ENCODE measurements at places on chromosomes 3 and 15. TPM values are rescaled to one million over a fixed set of nuclear protein-coding genes. Genes with fewer than 3 reads are reported as not detected.

Gene CLDN16
- not detected for total RNA-seq

Gene GPR62
- not detected for total RNA-seq

Gene MORC1
- total RNA-seq, result not detected

Gene KCNMB2
- total RNA-seq, result not detected

Gene IL1RAP
- 11.3 TPM for total RNA-seq

Gene CLSTN2
- total RNA-seq, result not detected

GRCh38 chr3:151576511-151577137 is 115.8 kb upstream of the IGSF10 start:
- no peak for DNase-seq

DNA sequence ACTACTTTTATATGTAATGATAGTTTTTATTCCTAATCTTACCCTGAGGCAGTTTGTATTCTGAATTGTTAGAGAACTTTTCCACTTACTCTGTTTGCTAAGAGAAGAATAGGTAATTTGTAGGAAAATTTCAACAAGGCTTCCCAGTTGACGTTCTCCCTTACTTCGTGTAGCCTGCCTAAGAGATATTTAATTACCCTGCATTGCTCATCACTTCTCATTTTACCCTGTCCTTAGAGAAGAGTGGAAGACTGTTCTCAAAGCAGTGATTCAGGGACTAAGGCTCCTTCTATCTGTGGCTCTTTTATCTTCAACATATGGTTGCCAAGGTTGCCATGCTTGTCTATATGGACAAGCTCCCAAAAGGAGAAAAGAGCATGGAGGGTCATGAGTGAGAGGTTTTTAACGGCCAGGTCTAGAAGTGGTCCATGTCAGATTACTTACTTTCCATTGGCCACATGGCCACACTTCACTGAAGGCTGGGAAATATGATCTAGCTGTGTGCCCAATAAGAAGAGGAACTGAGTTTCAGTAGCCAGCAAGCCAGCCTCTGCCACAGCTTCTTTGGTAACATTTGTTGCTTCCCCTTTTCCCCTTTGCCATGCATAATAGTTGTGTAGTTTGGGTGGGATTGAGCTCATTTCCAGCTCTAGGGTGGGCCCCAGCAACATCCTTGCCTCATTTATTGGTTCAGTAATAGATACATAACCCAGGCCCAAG is 22.1 kb downstream of the PDE8A start:
- no peak for DNase-seq

DNA sequence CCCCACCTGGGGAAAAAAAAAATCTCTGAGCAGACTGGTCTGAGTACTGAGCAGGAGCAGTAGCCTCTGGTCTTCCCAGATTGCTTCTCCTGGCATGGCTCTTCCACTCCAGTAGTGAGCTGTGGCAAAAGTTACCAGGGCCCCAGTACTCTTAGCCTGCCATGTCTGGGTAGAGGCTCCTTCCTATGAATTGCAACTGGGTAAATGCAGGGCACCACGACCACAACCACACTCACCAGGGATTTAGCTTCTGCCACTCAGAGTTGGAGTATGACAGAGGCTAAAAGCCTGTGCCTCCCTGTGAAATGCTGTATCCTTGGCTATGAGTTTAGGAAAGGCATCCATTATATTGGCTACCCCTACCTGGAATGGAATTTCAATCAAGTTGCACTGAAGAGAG is 67.9 kb upstream of the CCDC54 start:
- no peak for DNase-seq

- DNase-seq, result no peak
These were observed 20.3 kb downstream of the CDAN1 start for GRCh38 chr15:42716626-42717025.

DNA sequence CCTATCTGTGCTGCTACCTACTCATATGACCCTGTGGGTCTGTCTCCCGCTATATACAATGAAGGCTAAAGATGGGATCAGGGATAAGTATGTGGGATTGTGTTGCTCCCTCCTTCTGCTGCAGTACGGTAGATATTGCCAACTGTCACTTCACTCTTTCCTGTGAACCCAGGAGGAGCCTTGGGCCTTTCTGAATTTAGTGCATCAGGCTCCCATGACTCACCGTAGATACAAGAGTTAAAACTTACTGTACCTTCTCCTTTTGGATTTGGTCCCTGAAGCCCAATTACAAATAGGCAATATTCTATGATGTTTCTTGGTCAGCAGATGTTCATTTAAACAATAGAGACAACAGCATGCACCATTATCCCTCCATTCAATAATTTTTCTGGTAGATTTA is 27.4 kb downstream of the MITF start:
- no peak for DNase-seq

DNA sequence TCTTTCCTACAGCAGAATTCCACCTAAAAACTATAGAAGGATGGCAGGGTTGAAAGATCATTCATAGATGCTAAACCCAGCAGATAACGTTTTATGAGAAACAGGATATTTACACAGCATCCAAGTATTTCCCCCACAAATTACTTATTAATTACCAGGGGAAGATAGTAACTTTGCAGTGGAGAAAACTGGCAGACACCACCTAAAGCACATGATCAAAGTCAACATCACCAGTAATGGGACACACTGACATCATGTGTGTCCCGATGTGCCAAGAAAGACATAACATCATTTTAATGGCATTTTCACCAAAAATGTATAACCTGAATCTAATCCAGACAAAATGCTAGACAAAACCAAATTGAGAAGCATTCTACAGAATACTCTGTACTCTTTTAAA is 220.4 kb upstream of the THBS1 start:
- DNase-seq, result no peak

DNA sequence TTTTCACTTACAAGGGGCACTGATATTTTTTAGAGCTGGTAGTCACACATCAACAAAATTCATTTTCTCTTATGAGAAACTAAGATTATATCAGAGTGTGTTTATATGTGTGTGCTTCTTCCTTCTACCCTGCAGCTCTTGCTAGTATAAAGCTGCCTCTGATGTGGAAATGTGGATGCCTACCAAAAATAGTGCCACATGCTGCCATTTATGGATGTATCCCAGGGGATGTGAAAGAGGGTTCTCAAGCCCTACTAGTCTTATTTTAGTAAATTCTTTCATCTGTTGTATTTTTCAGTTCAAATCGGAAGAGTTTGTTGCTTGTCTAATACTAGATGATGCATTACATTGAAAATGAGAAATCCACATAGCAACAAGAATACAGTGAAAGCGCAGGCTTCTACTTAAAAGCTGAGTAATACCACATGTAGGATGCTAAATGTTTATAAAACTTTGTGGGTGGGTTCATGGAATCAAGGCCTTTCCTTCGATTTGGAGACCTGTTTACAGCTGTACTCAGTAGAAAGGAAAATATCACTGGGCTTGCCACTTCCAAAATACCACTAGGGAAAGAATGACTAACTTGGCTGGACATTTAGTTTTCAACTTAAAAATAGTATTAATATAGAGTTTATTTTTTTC is 399.2 kb downstream of the EPHA3 start:
- no peak for DNase-seq

DNA sequence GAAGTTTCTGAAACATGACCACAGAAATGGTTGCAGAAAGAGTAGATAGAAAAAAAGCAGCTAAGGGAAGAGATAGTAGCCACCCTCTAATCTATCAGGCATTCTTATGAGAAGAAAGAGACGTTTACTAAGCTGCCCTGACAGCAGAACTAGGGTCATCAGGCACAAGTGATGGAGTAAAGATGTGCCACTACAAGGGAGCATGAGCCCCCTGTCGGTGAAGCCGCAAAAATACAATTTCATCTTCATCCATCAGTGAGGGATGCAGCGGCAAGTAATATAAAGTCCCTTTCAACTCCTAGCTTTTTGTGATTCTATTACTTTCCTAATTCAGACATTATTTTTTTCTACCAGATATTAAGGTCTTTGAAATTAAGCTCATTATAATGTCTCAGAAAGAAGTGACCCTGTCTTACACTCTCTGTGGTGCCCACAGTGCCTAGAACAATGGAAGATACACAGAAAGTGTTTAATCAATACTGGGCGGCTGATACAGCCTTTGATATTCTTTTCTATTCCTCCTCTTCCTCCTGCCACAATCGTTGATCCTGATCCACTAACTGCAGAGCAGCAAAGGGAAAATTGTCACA is 651.6 kb downstream of the NTRK3 start:
- no peak for DNase-seq

- DNase-seq, result no peak
These were observed 18.6 kb upstream of the DNAAF4 start for GRCh38 chr15:55526559-55527036.

DNA sequence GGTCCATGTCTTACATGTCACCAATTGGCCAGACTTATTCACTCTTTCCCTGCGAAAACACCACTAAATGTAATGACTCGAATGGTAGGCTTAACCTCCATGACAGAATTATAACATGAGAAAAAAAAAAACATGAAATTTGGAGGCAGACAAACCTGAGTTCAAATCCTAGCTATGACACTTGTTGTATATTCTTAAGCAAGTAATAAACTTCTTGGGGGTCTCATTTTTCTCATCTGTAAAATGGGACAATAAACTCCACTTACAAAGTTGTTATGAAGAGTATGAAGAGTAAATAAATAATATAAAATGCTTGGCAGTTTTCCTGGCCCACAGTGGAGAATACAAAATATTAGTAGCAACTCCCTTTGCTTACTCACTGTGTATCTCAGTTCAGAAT is 11.4 kb upstream of the EIF1B start:
- no peak for DNase-seq

DNA sequence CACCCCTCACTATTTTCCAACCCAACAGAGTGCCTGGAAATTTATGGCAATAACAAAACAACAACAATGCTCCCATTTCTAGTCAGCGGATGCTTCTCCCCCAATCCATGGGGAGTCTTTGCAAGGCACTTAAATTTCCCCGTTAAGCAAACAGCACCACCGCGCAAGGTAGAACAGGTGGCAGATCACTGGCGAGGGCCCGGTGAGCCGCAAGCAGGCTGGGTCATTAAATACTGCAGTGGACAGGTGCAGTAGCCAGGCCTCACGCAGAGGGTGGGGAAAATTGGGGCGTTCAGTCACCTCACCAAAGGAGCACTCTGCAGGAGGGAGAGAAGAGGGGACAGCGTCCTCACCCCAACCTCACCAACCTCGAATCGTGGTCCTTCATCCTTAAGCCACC is 147.5 kb downstream of the NTRK3 start:
- no peak for DNase-seq

DNA sequence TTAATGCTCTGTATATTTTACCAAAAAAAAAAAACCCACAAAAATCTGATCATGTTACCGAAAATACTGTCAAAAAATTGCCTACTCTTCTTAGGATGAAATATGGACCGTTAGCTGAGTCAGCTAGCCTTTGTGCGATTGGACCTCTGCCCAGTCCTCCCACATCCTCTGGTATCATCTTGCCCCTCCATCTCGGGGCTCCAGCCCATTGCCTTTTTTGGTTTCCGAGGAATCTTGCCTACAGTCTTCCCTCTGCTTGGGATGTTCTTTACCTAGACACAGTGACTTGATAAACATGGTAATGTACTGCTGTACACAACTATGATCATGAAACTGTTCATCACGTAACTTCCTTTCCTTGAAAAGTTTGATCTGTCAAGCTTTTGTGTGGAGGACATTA is 371.4 kb downstream of the SV2B start:
- no peak for DNase-seq

DNA sequence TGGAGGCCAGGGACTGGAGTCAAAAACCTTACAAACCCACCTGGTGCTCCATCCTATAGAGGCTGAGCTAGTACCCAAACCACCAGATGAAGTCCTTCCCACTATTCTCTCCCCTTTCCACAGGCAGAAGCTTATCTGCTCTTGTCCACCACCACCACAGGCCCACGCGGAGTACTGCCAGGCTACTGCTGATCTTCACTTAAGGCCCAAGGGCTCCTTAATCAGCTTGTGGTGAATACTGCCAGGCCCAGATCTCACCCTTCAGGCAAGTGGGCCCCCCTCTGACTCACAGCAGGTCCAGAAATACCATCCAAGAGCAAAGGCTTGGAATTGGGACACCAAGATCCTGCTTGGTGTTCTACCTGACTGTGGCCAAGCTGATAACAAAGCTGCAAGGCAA is 598.1 kb upstream of the CBLB start:
- no peak for DNase-seq

GRCh38 chr3:58999134-58999773 is 50.6 kb downstream of the CFAP20DC start:
- no peak for DNase-seq

DNA sequence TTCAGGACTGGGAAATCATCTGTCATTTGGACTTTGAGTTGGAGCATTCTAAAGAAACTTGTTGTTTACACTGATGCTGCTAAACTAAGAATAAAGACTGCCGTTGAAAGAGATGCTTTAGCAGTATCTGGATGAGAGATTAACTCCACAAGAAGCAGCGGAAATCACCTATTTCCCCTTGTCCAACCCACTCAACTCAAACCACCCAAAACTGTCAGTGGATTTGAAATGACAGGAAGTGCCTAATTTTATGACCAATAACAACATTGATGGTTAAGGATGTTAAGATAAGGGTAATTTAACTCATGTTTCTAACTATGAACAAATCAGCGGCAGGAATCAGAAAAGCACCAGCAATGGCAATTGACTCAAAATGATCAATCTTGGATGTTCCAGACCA is 110.8 kb upstream of the NR2F2 start:
- no peak for DNase-seq
